ENCODE measurements at places on chromosomes 5 and 9.

DNA sequence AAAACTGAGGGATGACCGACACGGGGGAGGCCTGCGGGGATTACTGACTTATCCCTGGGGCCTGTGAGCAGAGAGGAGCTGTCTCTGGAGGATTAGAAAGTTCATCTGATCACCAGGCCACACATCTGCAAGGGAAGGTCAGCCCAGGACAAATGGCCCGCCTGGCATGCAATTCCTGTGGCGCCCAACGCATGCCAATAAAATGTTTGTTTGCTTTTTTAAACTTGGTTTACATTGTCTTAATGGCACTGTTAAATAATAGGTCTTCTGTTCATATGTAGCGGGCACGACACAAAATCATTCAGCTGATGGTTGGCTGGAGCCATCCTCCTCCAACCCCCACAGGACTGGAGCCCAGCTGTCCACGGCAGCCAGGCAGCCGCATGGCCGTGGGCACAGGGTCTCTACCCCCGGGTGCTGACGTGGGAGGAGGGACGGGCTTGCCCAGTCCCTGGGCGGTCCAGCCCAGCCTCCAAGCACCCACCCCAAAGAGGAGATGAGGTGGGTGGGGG, 41.0 kb upstream of the SLC12A7 start:
- DNase-seq, result no peak

GRCh38 chr9:93091453-93092081, 4.5 kb upstream of the CARD19 start:
- DNase-seq, result peak; percentile 50

DNA sequence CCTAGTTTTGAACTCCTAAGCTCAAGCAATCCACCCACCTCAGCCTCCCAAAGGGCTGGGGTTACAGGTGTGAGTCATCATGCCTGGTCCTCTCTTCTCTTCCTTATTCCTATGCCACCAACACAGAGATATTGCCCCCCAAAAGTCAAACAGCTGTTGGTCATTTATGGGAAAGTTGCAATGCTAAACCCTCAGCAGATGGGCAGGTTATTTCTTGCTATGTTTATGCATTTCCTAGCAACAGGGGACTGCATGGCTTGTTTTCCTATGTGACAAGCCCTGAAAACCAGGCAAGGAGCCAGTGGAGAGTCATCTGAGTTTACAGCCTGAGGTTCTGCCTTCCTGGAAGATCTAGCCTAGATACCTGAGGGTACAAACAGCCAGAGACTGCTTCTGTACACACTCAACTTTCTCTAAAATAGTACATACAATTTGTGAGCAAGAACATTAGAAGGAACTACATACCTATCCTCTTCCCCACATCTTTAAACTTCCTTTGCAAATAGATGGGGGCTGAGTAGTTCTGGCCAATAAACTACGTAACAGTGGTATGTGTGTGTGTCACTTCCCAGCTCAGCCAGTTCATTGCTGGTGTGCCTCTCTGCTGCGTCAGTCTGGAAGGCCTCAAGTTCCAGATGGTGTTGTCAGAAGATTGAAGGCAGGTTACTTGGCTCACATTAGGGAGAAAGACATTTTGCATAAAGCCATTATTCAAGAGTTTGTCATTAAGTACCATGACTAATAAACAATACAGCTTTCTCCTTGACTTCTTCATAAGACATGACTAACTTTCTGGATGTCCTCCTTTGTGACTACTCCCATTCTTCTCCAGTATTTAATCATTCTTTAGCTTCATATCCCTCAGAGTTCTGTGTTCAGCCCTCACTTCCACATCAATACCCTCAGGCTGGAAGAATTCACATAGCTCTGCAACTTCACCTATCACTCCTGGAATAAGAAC, 65.3 kb downstream of the CSNK1A1 start:
- no peak for DNase-seq

DNA sequence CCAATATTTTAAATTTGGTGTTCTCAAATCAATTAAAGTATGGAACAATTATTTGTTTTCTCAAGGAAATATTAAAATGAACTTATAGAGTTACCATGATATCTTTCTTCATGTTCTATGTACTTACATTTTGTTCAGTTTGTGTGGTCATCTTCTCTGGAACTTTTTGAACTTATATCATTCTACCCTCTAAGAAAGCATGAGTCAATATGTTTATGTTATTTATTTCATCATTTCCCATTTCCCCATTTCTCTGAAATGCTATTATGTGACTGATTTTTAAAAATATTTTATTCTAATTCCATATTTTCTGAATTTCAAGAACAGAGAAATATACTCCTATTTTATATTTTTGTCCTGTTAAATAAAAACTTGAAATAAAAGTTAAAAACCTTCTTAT, 123.5 kb upstream of the ACOT12 start:
- no peak for DNase-seq

DNA sequence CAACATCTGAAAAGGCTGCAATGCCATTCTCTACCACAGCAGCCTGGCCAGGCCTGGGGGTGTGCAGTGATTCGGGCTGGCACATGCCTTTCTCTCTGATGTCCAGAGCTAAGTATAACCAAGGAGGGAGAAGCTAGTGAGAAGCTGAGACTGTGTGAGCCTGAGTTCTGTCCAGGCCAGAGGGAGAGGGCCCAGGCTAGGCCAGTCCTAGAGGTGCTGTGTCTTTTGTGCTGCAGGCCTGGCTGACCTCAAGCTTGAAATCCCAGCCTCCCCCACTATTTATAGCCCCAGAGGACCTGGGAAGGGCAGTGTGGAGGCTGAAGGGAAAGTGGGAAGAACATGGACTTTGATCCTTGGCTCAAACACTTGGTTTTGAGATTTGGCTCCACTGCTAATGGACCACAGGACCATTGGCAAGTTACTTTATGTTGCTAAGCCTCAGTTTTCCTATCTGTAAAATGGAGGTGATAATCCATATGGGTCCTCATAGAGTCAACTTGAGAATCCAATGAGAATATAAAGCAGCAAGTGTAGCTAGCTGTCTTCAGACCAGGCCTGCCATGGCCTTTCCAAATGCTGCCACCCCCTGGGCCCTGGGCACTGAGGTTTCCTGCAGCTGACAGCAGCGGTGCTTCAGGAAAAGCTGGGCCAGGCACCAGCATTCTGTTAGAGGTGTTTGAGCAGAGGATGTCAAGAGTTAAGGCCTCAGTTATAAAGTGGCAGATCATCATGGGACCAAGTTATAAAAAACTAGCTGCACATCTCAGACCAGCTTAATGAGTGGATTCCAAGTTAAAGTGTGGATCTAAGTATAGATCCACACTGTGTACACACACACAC, 21.1 kb downstream of the BNIP1 start:
- DNase-seq, result no peak

DNA sequence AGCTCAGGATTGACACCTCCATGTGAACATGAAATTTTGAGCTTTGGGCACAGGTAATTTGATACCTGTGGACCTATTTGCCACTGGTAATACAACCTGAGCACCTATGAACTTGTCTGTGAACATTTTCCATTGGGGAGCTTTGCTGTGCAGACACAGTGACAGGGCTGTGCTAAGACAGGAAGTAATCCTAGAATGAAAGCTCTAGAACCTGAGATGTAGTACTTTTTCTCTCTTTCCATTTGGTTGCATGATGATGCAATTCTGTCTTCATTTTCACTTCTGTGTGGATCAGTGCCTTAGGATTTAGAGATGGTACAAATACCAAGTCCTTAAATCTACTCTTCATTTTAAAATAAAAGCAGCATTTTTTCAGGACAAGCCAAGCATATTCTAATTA, 216.9 kb downstream of the NR3C1 start:
- no peak for DNase-seq

DNA sequence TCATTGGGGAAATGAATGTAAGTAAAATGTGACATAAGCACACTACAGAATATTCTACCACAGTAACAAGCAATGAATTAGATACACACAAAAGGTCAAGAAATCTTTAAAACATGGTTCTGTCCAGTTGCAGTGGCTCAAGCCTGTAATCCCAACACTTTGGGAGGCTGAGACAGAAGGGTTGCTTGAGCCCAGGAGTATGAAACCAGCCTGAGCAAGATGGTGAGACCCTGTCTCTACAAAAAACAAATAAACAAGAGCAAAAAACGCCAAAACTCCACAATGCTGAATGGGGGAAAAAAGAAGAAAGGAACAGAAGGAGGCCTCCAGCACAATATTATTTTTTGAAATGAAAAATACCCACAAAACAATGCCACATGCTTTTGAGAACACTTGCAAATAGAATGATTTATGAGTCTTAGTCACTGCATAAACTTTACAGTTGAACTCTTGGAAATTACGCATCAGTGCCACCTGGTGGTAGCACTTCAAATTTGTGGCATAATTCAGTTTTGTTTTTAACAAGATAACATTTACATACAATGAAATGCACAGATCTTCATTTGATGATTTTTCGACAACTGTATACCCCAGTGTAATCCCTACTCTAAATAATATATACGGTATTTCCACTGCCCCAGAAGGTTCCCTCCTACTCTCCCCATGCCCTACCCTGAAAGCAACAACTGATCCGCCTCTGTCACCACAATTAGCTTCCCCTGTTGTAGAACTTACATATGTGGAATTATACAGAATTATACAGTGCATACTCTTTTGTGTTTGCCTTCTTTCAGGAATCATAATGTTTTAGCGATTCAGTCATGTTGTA, 14.4 kb upstream of the SPINK4 start:
- peak; percentile 83 for DNase-seq

- DNase-seq, result no peak
Observed at GRCh38 chr9:103041961-103042360, 46.8 kb downstream of the CYLC2 start.

GRCh38 chr9:6997330-6997729, 239.6 kb downstream of the KDM4C start:
- no peak for DNase-seq

GRCh38 chr5:1974081-1974480, 91.4 kb upstream of the IRX4 start:
- DNase-seq, result no peak

GRCh38 chr9:119726035-119726434, 356.8 kb upstream of the BRINP1 start:
- DNase-seq, result no peak

DNA sequence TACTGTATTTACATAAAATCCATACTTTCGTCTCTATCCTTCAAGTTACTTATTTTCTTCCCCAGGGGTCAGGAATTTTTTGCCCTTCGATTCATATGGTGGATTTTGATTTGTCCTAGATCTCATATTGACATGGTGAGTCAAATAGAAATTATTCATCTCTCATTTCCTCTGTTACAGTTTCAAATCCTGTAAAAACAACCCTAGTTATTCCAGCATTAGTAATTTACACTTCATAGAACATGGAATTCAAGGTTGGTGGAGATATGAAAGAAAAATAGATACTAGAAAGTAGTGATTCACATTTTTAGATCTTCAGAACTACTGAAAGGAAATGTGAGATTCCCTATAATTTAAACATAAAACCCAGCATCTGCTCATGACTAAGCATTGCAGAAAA, 1331.0 kb upstream of the CDH9 start:
- DNase-seq, result no peak

GRCh38 chr5:5676218-5676617, 253.7 kb downstream of the ICE1 start:
- no peak for DNase-seq

GRCh38 chr9:129626625-129627284, 792 bp downstream of the NTMT1 start:
- peak; percentile 23 for DNase-seq

- DNase-seq, result no peak
Observed at GRCh38 chr5:157189223-157189622, 8.6 kb downstream of the ITK start.

DNA sequence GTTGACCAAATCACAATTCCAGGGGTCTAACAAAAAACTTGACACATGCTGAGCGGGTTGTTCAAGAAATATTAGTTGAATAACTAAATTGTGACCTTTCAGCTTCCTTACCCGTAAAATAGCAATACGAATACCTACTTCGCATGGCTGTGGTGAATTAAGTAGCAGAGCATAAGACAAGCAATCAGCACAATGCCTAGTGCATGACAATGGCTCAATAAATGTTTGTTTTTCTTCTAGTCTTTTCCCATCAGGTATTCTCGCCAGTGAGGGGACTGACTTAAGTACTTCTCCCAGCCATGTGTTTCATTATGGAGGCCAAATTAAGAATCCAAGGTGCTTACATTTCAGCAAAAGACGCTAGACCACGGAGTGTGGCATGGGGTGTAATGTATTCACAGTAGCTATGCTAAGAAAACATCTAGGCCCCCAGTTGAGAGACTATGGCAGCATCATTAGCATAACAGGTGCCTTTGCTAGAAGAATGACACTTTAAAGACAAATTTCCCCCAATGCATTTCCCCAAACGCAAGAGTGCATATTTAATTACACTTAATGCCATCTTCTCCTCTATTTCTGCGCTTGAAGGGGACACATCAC, 145.9 kb downstream of the ASTN2 start:
- no peak for DNase-seq

GRCh38 chr5:157671592-157672330, 428 bp downstream of the C5orf52 start:
- DNase-seq, result no peak

DNA sequence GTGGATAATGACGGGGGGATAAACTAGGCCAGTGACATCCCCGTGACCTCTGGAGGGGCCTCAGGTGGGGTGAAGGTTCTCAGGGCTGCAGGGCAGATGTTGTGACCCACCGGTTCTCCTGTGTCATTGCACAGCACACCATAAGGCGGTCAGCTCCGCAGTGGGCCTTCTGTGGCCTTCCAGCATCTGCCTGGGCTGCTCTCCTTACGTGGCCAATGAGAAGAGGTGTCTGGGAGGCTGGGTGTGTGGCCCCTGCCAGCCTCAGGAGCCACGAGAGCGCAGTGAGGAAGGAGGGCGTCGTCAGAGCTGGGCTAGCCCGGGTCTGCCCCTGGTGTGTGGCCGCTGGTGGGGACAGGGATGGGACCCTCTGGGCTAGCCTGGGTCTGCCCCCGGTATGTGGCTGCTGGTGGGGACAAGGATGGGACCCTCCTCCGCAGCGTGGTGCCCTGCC, 48.7 kb downstream of the COL5A1 start:
- DNase-seq, result no peak

DNA sequence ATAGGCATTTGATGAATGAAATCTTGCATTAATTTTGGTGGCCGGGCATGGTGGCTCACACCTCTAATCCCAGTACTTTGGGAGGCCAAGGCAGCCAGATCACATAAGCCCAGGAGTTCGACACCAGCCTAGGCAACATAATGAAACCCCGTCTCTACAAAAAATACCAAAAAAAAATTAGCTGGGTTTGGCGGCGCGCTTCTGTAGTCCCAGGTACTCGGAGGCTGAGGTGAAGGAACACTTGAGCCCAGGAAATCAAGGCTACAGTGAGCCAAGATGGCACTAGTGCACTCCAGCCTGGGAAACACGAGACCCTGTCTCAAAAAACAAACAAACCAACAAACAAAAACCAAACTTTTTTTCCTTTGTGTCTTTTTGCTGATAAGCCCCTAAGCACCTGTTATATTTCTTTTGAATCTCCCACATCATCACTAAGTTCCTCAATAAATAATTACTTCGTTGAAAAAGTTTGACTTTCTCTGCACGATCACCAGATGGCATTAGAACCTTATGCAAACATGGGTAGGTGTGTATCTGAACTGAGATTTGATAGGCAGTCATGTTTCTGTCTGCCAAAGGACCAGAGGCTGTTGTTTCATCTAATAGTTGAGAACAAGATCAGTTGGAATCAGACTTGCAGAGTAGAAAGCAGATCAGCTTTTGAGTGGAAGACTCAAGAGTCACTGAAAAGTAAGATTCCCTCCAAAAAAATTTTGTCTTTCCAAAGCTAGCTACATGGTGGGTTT, 5.5 kb upstream of the MATR3 start:
- no peak for DNase-seq

GRCh38 chr9:129876815-129877214, 41.6 kb downstream of the USP20 start:
- no peak for DNase-seq
